ENCODE measurements at places on chromosomes 6 and 20.

DNA sequence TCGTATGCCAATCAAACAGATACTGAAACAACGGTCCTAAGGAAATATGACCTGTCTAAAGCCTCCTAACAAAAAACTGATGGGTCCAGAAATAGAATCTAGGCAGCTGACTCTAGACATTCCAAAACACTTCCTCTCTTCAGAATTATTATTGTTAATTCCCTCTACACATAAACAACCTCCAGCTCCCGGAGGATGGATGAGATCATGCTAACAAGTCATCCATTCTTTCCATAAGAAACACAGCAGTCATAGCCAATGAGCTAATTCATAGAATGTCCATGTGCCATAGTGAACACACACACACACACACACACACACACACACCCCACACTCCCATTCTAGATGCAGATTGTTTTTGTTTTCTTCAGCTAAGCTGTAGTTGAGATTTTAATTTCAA is 44.3 kb downstream of the HDGFL1 start:
- no peak for DNase-seq

GRCh38 chr6:132830334-132830751 is 16.0 kb downstream of the RPS12 start:
- no peak for DNase-seq

- DNase-seq = no peak
These were observed 501.6 kb upstream of the MAP3K7 start for GRCh38 chr6:91088515-91088914.

DNA sequence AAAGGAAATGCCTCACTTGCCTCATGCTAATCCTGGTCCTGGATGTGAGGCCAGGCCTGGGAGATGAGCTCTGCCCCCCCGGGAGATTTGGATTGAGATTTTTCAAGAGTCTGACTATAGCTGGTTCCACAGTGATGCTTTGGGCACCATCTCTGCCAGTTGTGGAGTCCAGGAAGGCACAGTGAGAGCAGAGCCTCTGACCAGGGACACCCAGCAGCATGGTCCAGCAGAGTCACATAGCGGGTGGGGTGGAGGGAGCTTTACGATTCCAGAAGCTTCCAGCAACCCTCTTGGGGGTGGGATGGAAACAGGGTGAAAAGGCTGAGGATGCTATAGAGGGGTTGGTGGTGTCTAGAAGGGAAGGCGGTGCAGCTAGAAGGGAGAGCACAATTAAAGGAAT is 8.7 kb downstream of the SLC32A1 start:
- no peak for DNase-seq

DNA sequence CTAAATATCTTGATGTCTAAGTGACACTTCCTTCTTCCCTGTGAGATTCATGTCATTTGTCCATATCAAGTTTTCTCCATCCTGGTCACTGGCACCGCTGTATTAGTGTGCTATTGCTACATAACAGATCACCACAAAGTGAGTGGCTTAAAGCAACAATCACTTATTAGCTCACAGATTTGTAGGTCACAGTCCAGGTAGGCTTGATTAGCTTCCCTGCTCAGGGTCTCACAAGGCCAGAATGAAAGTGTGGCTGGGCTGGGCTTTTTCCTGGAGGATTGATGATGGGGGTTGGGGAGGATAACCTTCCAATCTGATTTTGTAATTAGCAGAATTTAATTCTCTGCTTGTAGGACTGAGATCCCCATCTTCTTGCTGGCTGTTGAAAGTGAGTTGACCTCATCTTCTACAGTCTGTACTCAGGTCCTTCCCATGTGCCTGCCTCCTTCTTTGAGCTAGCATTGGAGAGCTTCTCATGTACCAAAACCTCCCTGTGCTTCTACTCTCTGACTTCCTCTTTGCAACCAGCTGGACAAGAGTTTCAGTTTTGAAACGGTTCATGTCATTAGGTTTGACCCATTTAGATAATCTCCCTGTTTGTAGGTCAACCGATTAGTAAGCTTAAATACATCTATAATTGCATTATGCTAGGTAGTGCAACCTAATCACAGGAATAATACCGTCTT is 152.4 kb upstream of the MAN1A1 start:
- no peak for DNase-seq

All from stimulated activated CD4-positive, alpha-beta T cell treated with anti-CD3 and anti-CD28 coated beads, Interleukin-4, amount 100 ng/mL, for 4 hours (primary cell).